ENCODE measurements at places on chromosomes 5 and 9.

DNA sequence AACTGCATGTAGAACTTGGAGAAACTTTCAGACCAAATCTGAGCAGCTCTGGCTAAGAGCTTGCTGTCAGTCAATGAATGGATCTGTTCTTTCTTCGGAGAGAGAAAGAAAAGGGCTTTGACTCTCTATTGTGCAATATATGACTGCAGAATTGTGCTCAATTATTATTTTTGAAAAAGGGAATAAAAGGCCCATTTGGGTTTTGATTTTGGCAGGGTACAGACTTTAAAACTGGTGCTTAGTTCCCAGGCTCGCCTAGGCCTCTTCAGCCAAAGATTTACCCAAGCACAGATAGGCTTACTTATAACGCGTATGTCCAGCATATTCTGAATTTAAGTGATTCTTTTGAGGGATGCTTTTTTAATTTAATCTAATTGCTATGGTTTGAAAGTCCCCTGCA, 59.3 kb downstream of the RETREG1 start:
- no peak for ATAC-seq

DNA sequence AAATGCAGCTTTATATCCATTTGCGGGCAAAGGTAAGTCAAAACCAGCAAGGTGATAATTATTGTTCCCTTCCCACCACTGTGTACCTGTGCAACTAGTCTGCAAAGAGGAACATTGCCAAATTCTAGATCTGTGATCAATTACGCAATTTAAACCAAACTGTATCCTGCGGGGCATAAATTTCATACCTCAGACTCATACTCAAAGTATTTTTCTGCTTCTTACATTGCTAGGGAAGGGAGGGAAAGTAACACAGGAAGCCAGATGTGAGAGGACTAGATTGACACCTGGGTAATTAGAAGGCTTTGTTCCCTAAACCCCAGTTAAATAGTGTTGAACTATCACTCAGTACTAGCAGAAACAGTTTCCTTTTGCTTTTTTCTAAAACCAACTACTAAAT, 240.2 kb upstream of the ZNF608 start:
- no peak for ATAC-seq

DNA sequence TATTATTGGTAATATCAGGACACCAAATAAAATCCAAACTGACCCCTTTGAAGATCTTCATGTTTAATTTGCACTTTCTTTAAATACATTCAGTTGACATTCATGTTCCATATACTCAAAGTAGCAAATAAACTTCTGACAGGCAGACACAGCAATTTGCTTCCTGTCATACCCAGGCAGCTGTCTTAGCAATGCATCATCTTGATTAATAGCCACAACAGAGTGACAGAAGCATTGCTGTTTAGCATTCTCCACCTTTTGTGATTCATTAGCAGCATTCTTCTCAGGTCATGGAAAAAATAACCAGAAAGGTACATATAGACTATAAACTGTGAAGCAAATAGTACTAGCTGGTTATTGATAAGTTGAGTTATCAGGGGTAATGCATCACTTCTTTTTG, 366.8 kb downstream of the CYLC2 start:
- no peak for ATAC-seq

- ATAC-seq, result no peak
Observed at GRCh38 chr5:33937017-33937706, 976 bp downstream of the RXFP3 start.

DNA sequence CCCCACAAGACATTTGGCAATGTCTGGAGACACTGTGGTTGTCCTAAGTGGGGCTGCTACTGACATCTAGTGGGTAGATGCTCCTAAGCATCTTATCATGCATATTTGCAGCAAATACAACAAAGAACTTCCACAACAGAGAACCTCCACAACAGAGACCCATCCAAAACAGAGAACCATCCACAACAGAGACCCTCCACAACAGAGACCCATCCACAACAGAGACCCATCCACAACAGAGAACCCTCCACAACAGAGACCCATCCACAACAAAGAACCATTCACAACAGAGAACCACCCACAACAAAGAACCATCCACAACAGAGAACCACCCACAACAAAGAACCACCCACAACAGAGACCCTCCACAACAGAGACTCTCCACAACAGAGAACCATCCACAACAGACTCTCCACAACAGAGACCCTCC, 32.8 kb downstream of the ARPC5L start:
- ATAC-seq, result peak; percentile 48

- no peak for ATAC-seq
Observed at GRCh38 chr5:147613359-147613758, 103.5 kb upstream of the DPYSL3 start.

GRCh38 chr9:90906316-90907055, 104.9 kb downstream of the SYK start:
- ATAC-seq, result no peak

DNA sequence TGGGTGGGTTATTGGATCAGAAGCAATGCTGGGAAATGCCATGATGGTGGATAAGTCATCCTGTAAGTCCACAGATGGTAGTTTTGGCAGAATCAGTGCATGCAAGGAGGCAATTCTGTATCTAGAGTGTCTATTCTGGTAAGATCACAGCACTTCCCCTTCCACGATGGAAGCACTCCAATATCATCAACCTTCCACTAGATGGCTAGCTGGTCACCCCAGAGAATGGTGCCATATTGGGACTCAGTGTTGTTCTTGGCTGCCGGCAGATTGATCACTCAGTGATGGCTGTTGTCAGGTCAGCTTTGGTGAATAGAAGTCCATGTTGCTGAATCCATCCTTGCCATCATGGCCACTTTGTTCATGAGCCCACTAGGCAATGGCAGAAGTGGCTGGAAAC, 553.5 kb downstream of the CSNK1G3 start:
- ATAC-seq, result no peak

- ATAC-seq, result no peak
Observed at GRCh38 chr9:114899995-114900394, 30.4 kb downstream of the TNFSF8 start.

DNA sequence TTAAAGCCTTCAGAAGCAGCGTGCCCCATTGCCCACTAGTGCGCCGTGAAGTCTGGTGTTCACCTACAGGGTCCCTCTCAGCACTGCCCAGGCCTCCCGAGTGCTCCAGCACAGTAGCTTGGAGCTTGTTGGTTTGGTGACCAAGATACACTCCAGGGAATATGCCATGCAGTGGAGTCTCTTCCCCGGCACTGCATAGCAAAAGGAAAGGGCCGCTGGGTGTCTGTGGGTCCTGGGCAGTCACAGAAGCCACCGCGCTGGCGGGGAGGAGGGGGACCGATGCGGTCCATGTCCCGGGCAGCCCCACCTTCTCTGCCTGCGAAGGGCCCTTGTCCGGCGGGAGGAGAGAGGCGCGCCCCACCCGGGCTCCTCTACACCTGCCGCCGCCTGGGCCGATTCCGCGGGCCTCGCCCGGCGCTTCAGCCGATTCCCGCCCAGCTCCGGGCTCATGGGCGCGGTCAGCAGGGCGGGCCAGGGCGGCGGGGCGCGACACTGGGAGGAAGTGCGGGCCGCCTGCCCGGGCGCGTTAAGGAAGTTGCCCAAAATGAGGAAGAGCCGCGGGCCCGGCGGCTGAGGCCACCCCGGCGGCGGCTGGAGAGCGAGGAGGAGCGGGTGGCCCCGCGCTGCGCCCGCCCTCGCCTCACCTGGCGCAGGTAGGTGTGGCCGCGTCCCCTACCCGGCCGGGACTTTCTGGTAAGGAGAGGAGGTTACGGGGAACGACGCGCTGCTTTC, at the start of gene SYK:
TSS of gene SYK (plus strand) at position 579 of the 732 bp plus-strand sequence. CDS start 42,080 bp downstream, outside the sequence.
- peak; percentile 91 for ATAC-seq

- no peak for ATAC-seq
Observed at GRCh38 chr5:141876628-141877355, 1.4 kb downstream of the PCDH1 start.

DNA sequence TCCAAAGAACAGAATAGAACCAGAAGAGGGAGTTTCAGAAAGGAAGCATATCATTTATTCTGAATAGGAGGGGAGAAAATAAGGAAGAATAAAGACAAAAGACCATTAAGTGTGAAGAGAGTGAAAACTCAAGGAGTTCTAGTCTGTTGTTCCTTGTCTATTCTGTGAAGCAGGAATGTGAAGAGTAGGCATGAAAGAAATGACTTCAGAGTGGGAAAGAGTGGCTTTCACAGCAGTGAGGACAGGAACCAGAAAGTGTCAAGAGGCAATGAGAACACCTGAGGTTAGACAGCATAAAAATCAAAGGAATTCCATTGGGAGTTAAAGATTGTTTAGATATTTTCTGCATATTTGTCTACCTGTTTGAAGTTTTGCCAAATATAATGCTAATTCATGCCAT, 768.8 kb upstream of the GRAMD2B start:
- no peak for ATAC-seq

GRCh38 chr5:359301-359897, 37.9 kb downstream of the AHRR start:
- no peak for ATAC-seq

DNA sequence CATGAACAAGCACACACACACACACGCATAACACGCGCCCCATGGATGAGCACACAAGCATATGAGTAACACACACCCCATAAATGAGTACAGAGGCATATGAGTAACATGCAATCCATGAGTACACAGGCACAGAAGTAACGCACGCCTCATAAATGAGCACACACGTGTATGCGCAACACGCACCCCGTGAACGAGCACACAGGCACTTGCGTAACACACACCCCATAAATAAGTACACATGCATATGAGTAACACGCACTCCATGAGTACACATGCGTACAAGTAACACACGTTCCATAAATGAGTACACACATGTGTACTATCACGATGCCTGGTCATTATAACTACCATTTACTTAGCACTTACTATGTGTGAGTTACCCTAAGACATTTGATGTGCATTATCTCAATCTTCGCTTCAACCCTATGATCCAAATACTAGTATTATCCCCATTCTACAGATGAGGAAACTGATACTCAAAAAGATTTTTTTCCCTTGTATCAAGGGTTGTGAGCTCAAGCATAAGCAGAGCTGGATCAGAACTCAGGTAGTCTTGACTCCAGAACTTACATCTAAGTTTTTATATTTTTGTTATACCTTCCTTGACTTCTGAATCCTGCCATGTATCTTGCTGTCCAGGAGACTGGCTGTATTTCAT, 7.7 kb downstream of the MED27 start:
- no peak for ATAC-seq

DNA sequence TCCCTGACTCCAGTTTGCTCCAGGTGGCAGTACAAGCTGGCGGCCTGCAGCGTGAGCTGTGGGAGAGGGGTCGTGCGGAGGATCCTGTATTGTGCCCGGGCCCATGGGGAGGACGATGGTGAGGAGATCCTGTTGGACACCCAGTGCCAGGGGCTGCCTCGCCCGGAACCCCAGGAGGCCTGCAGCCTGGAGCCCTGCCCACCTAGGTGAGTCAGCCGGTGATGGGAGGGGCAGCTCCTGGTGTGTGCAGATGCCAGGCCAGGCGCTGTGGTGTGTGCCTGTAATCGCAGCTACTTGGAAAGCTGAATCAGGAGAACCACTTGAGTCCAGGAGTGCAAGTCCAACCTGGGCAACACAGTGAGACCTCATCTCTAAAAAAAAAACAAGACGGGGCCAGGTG, 10.0 kb upstream of the CACFD1 start:
- ATAC-seq, result no peak

- no peak for ATAC-seq
Observed at GRCh38 chr5:174692982-174693422, 31.4 kb upstream of the MSX2 start.

DNA sequence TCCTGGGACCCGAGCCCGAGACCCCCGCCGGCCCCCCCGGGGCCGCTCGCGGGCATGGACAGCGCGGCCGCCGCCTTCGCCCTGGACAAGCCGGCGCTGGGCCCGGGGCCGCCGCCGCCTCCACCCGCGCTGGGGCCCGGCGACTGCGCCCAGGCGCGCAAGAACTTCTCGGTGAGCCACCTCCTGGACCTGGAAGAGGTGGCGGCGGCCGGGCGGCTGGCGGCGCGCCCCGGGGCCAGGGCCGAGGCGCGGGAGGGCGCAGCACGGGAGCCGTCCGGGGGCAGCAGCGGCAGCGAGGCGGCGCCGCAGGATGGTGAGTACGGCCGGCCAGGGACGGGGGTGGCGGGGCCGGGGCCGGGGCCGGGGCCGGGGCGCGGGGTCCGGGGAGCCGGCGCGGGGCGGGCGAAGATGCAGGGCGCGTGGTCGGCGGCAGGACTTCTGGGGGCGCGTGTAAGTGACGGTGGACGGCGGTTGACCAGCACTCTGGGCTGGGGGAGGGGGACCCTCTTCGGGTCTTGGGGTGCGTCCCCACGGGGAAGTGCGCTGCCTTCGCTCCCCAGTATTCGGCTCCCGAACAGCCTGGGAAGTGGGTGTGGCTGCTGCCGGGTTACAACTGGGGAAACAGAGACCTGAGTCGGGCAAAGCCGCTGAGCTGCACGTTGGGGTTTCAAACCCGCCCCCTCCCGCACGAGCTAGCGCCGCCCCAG, 520 bp downstream of the PRRX2 start:
- ATAC-seq, result no peak

- no peak for ATAC-seq
Observed at GRCh38 chr5:131532031-131532640, 102.9 kb downstream of the RAPGEF6 start.
